Activated CD8-positive, alpha-beta memory T cell treated with anti-CD3 and anti-CD28 coated beads for 48 hours (primary cell): ENCODE measurements at places on chromosomes 16 and 17.

- DNase-seq, result no peak
Measured at GRCh38 chr17:20103454-20104446, 94.6 kb downstream of the SPECC1 start.

DNA sequence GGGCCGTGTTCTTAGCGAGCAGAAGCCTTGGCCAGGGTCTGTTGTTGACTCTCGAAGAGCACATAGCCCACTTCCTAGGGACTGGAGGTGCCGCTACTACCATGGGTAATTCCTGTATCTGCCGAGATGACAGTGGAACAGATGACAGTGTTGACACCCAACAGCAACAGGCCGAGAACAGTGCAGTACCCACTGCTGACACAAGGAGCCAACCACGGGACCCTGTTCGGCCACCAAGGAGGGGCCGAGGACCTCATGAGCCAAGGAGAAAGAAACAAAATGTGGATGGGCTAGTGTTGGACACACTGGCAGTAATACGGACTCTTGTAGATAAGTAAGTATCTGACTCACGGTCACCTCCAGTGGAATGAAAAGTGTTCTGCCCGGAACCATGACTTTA is 18.5 kb downstream of the RSPRY1 start:
- DNase-seq, result no peak

DNA sequence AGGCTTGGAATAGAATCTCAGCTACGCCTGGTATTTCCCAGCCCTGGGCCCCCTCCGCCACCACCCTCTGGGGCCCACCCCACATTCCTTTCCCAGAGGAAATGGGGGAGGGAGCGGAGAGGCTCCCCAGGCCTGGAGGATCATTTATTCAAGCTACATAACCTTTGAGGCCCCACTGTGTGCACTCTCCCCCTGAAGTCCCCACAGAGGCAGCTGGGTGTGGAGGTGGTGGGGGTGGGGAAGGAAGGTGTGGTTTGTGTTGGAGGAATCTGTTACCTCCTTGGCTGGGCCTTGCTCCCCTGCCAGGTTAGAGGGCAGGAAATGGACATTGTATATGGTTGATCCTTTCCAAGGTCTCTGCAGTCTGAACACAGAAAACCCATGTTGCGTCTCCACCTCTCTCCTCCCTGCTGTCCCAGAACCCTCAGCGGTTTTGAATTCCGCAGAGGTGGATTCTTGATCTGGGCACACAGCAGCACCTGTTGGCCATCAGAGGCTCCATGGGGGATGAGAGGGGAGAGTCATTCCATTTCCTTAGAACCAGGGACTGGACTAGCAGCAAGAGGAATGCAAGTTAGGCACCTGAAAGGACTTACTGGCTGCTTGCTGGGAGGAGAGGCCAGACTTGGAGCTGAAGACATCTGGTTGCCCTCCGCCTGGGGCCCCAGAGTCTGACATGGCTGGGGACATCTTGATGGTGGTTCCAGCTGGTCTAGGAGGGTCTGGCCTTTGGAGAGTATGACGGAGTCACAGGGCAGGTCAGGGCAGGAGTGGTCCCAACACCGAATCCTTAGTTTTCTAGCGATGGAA is 23.0 kb downstream of the ARHGAP23 start:
- no peak for DNase-seq

- DNase-seq, result no peak
Measured at GRCh38 chr17:12911239-12911638, 106.6 kb downstream of the ELAC2 start.

GRCh38 chr17:48587276-48588073 is 2.6 kb downstream of the HOXB3 start:
- DNase-seq, result no peak
